Heart left ventricle (tissue), 16 donors: ENCODE measurements at places on chromosomes 1 and 21. TPM values are rescaled to one million over a fixed set of nuclear protein-coding genes. Genes with fewer than 3 reads are reported as not detected.

- H3K4me3 ChIP-seq, result no peak overlapping the region
- H3K36me3 ChIP-seq, result no peaks in the 10 kb centered on the region
- H3K27ac ChIP-seq, result no peak overlapping the region
- no peaks in the 10 kb centered on the region for H3K27me3 ChIP-seq
- H3K4me1 ChIP-seq, result peaks cover 7% of the 10 kb centered on the region
Observed at GRCh38 chr1:99441299-99442095, 177.2 kb downstream of the PLPPR4 start.

- H3K4me1 ChIP-seq, result no peaks in the 10 kb centered on the region
- no peak overlapping the region for H3K27ac ChIP-seq
- no peak for DNase-seq
- H3K4me3 ChIP-seq, result no peak overlapping the region
Observed at GRCh38 chr1:199866210-199866617, 161.3 kb upstream of the NR5A2 start.

DNA sequence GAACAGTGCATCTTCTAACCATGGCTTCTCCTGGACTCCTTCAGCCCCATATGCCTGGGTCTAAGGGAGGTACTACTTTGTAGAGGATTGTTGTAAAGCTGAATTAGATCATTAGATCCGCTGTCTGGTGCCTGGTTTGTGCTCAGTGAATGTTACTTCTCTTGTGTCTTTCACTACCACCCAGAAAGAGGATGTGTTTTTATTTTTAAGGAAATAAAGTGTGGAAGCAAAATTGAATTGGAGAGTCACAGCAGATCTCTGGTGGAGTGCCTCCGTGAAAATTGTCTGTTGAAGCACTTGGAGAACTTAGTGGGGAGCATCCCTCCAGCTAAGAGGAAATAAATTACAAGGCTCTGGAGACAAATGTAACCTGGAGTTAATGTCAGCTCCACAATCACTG lies 101.8 kb upstream of the ARTN start:
- no peaks in the 10 kb centered on the region for H3K27me3 ChIP-seq
- no peak for DNase-seq
- no peaks in the 10 kb centered on the region for H3K36me3 ChIP-seq
- H3K4me1 ChIP-seq, result peaks cover 61% of the 10 kb centered on the region

DNA sequence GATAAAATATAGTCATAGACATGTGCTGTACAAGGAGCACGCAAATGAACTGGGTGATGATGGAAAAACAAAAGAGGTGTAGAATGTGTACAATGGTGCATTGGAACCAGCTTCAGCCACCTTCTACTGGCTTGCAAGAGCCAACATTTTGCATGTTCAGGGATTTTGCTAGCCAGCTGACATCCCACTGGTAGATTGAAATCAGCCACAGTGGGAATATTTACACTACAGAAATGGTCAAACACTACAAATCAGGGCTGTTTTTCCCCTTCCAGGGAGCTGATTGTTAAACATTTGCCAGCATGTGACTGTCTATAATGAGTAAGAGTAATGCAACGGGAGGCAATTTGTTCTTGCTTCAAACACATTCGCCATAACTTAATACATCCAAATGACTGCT lies 23.2 kb downstream of the PMVK start:
- no peak for DNase-seq
- no peaks in the 10 kb centered on the region for H3K36me3 ChIP-seq
- H3K4me1 ChIP-seq, result peaks cover 7% of the 10 kb centered on the region
- H3K27ac ChIP-seq, result peak overlapping the region; percentile 25

- no peak overlapping the region for H3K27ac ChIP-seq
- no peaks in the 10 kb centered on the region for H3K4me1 ChIP-seq
- H3K27me3 ChIP-seq, result no peaks in the 10 kb centered on the region
- DNase-seq, result no peak
Observed at GRCh38 chr21:40165773-40166070, 298.5 kb downstream of the PCP4 start.

GRCh38 chr1:46298387-46298786 lies 5.0 kb downstream of the LRRC41 start:
- no peak overlapping the region for H3K4me3 ChIP-seq
- H3K4me1 ChIP-seq, result peaks cover 25% of the 10 kb centered on the region
- peaks cover 53% of the 10 kb centered on the region for H3K36me3 ChIP-seq
- no peak for DNase-seq
- no peak overlapping the region for H3K27ac ChIP-seq

DNA sequence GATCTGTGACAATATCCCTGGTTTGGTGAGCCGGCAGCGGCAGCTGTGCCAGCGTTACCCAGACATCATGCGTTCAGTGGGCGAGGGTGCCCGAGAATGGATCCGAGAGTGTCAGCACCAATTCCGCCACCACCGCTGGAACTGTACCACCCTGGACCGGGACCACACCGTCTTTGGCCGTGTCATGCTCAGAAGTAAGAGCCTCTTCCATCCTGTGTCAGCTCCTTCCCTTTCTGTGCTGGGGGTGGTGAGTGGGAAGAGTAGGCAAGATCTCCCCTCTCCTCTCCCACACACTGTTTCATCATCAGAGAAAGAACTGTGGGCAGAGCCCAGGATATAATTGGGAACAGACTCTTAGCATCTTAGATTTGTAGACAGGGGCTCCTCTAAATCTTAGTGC lies 6.1 kb downstream of the WNT2B start:
- no peak overlapping the region for H3K4me3 ChIP-seq
- no peaks in the 10 kb centered on the region for H3K4me1 ChIP-seq
- H3K27me3 ChIP-seq, result no peaks in the 10 kb centered on the region
- DNase-seq, result no peak
- H3K27ac ChIP-seq, result no peak overlapping the region
- H3K36me3 ChIP-seq, result no peaks in the 10 kb centered on the region

DNA sequence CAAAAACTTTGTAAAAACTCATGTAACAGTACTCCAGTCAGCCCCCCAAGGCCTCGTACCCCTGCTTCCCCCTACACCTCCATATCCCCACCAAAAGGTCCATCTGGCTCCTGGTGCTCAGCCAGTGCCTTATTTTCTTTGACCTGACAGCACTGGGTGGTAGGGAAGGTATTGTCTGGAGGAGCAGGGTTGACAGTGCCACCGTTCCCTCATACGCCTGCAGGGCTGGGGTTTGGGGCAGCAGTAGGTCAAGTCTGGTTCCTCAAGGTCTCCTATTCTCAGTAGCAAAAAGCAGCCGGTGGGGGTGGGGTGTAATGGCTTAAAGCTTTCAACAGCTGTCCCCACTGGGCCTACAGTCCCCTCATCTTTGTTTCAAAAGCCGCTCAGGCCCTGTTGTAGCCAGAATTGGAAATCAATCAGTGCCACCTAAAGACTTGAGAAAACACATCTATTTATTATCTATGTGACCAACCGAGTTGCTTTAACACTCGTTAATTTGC lies 25.3 kb upstream of the TTF2 start:
- DNase-seq, result no peak
- H3K4me1 ChIP-seq, result no peaks in the 10 kb centered on the region
- H3K27me3 ChIP-seq, result no peaks in the 10 kb centered on the region
- H3K4me3 ChIP-seq, result no peak overlapping the region

- H3K27ac ChIP-seq, result peak overlapping the region; percentile 8
- H3K4me3 ChIP-seq, result no peak overlapping the region
- no peaks in the 10 kb centered on the region for H3K27me3 ChIP-seq
- peak; percentile 83 for DNase-seq
- peaks cover 43% of the 10 kb centered on the region for H3K4me1 ChIP-seq
Observed at GRCh38 chr1:41500378-41500777, 15.9 kb upstream of the EDN2 start.

- H3K27ac ChIP-seq, result no peak overlapping the region
- no peak overlapping the region for H3K4me3 ChIP-seq
- H3K27me3 ChIP-seq, result no peaks in the 10 kb centered on the region
- no peak for DNase-seq
- no peaks in the 10 kb centered on the region for H3K36me3 ChIP-seq
- H3K4me1 ChIP-seq, result no peaks in the 10 kb centered on the region
Observed at GRCh38 chr1:248800459-248800858, 25.3 kb downstream of the SH3BP5L start.

DNA sequence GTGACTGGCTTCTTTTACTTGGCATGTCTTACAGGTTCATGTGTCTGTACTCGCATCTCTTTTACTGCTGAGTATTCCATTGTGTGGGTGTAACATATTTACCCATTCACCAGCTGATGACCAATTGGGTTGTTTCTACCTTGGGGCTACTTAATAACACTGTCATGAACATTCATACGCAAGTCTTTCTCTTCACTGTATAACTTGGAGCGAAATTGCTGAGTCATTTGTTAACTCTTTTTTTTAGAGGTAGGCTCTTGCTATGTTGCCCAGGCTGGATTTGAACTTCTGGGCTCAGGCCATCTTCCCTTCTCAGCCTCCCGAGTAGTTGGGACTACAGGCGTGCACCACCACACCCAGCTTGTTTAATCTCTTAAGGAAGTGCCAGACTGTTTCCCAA lies 6.5 kb downstream of the PYCR2 start:
- H3K36me3 ChIP-seq, result peaks cover 71% of the 10 kb centered on the region
- no peak overlapping the region for H3K27ac ChIP-seq
- DNase-seq, result no peak
- peaks cover 11% of the 10 kb centered on the region for H3K4me1 ChIP-seq

- no peak for DNase-seq
- H3K27ac ChIP-seq, result no peak overlapping the region
- no peak overlapping the region for H3K4me3 ChIP-seq
- H3K4me1 ChIP-seq, result no peaks in the 10 kb centered on the region
Observed at GRCh38 chr1:164188497-164188896, 370.5 kb upstream of the PBX1 start.

DNA sequence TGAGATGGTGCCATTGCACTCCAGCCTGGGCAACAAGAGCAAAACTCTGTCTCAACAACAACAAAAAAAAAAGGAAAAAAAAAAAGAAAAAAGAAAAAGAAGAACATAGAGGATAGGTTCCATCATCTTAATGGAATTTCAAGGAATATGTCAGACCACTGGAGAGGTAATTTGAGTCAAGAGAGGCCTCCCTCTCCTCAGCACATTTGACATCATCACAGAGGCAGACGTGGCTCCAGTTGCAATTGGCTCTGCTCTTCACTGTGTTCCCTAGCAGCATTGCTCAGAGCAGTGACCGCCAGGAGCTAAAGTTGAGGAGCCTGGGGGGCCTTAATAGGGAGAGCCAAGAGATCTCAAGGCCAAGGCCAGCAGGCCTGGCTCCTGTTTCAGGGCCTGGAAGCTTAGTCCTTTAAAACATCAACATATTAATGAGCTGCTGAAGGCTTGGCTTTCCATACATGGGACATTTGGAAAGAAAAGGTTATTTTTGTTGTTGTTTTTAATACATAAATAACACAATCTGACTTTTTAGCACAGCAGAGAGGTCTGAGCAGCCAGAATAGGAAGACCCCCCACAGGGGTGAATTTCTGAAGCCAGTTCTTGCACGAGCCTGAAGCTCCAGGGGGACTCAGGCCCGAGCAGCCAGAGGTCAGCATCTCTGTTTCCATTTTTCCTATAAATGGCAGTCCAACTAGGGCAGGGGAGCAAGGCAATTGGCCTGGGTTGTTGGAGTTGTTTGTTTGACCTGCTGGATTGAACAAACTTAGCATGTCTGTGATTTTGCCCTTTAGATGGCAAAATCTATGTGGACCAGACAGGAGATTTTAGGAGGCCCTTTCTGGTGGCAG lies 118.3 kb upstream of the FGGY start:
- peak; percentile 15 for DNase-seq
- peak overlapping the region; percentile 17 for H3K27ac ChIP-seq
- H3K27me3 ChIP-seq, result no peaks in the 10 kb centered on the region

DNA sequence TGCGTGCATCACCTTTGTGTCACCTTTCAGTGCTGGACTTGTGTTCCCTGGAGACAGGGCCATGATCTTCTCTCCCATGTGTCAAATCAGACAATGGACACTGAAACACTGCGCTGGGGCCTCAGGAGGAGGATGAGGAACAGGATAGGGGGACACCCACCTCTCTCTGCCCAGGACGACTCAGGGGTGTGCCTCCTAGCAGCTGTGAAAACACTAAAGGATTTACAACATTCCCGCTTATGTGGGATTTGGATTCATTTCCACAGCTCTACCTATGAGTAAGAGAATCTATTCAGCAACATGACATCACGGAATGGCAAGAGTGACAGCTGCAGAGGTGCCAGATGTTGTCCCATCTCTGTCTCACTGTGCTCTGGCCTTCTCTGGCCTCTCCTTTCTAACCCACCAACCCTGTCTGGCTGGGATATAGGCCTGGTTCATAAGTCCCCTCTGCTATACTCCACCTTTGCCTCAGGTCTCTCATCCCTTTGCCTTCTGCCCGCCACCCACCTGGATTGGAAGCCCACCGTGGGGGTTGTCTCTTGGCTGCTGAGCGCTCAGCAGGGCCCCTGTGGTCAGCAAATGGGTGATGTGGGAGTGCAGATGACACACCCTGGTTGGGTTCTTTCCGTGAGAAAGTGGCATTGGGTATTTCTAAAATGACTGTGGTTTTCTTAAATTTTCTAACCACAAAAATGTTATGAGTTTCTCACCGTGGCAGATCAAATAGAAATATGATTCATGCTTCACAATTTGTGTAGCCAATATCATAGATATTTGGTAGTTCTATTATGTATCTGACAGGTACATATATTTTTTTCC lies 47.1 kb upstream of the TLR5 start:
- H3K27ac ChIP-seq, result no peak overlapping the region
- H3K4me3 ChIP-seq, result no peak overlapping the region
- no peaks in the 10 kb centered on the region for H3K36me3 ChIP-seq
- no peak for DNase-seq
- H3K4me1 ChIP-seq, result no peaks in the 10 kb centered on the region

GRCh38 chr1:108595507-108595906 lies 35.6 kb downstream of the EEIG2 start:
- H3K4me3 ChIP-seq, result no peak overlapping the region
- H3K27ac ChIP-seq, result no peak overlapping the region
- H3K27me3 ChIP-seq, result no peaks in the 10 kb centered on the region
- H3K4me1 ChIP-seq, result peaks cover 46% of the 10 kb centered on the region
- DNase-seq, result no peak

GRCh38 chr1:11599891-11600576 lies 54.2 kb downstream of the FBXO2 start:
- DNase-seq, result no peak
- H3K27ac ChIP-seq, result no peak overlapping the region
- H3K4me3 ChIP-seq, result no peak overlapping the region

GRCh38 chr1:212926372-212926771 lies 24.0 kb upstream of the VASH2 start:
- H3K36me3 ChIP-seq, result no peaks in the 10 kb centered on the region
- no peak overlapping the region for H3K4me3 ChIP-seq
- H3K27me3 ChIP-seq, result no peaks in the 10 kb centered on the region
- no peak overlapping the region for H3K27ac ChIP-seq

Gene IL10RB
- 19.4 TPM for total RNA-seq

Gene LCE1A
- total RNA-seq, result not detected

Gene CFAP298
- 20.8 TPM for total RNA-seq

Gene HSD3B2
- not detected for total RNA-seq

Gene SELP
- 7.4 TPM for total RNA-seq

Gene OR10R2
- total RNA-seq, result not detected

Gene CA14
- 4.2 TPM for total RNA-seq

Gene CDC20
- total RNA-seq, result 2.1 TPM

Gene LRRN2
- 4.2 TPM for total RNA-seq

Gene GCSAML
- total RNA-seq, result not detected

Gene KRTAP13-2
- total RNA-seq, result not detected

Gene NPPA
- 295 TPM for total RNA-seq

Gene ERG
- 11.6 TPM for total RNA-seq
